SK-MEL-5 (cell line): ENCODE measurements at places on chromosomes 2 and 18.

GRCh38 chr2:97982621-97983020 lies 13.1 kb downstream of the TMEM131 start:
- no peak for DNase-seq

DNA sequence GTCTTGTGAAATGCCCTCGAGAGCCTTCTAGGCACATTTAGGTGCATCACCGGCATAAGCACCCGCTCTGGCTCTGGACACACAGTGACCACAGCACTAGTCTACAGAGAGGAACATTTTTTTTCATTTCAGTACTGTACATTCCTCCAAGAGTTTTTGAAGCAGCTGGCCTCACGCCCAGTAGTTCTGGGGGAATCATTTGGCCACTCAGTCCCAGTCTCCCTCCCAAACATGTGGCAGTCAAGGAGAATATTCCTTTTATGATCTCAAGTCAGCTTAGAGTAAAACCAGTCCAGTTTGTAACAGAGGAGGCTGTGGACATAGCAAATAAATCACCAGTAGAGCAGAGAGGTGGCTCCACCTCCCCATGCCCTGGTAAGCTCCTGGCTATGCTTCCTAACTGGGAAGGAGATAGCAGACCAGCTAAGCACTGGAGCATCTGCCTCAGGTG lies 48.1 kb downstream of the KCNE4 start:
- no peak for DNase-seq

GRCh38 chr18:62792016-62792415 lies 76.7 kb downstream of the PHLPP1 start:
- no peak for DNase-seq

GRCh38 chr2:238277695-238278094 lies 10.7 kb downstream of the PER2 start:
- DNase-seq = no peak

DNA sequence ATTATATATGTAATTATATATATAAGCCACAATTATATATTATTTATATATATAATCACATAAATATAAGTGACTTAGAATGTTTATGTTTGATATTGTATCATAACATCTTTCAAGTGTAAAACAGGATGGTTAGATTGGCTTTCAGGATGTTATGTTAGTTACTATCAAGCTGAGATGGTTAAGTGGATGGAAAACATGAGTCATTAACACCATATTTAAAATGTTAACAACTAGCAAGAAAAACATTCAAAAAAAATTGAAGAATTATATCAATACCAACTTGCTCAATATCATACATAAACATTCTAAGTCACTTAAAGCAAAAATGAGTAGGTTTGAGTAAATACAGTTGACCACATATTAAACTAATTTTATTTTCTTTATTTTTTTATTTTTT lies 21.8 kb upstream of the RAB27B start:
- DNase-seq = no peak

GRCh38 chr18:9581667-9582066 lies 32.7 kb downstream of the PPP4R1 start:
- no peak for DNase-seq

- no peak for DNase-seq
These were observed 25.5 kb upstream of the YWHAQ start for GRCh38 chr2:9656270-9656766.

DNA sequence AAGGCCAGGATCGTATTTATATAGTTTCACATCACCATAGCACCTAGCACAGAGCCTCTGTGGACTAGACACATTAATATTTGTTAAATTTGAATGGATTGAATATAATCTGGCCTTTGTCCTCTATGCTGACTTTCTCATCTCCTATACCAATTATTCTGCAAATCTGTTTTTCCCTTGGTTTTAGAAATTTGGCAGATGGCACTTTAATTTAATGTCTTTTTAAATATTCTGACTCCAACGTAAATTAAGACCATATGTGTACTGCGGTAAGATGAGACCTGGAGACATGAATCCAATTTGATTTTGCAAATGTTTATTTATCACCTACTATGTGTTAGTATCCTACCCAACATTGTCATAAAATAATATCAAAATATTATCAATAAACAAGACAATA lies 1281.9 kb upstream of the PIK3C3 start:
- DNase-seq = no peak

DNA sequence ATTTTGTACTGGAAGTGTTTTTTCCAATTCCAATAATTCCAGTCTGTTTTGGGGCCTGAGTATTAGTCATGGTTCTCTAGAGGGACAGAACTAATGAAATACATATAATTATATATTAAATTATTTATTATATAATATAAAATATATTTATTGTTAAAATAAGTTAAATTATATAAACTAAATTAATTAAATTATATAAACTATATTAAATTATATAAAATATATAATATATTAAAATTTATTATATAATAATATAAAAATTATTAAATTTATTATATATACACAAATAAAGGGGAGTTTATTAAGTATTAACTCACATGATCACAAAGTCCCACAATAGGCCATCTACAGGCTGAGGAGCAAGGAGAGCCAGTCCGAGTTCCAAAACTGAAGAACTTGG lies 253.4 kb upstream of the NETO1 start:
- no peak for DNase-seq

DNA sequence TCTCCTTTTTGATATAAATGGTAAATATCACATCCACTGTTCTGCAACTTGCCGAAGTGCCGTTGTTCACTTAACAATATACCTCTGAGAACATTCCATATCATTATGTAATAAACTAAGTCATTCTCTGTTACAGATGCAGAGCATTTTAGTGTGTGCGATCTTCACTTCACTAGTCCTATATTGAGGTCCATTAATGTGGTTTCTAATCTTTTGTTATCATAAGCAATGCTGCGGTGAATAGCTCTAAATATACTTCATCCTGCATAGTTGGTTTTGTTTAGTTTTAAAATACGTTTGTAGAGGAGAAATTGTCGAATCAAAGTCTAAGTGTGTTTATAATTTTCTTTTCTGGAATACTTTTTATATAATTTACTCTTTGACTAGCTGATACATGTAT lies 280.3 kb upstream of the TRIB2 start:
- DNase-seq = no peak

DNA sequence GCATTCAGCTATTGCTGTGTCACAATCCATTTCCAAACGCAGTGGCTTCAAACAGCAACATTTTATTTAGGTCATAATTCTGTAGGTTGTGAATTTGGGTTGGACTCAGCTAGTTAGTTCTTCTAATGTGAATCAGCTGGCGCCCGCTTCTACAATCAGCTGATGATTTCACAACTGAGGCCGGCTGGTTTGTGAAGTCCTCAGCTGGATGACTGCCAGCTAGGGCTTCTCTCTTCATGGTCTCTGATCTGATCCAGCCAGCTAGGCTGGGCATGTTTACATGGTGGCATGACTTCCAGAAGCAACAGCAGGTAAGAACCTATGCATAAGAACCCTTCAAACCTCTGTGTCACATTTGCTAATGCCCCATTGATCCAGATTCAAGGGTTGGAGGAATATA lies 172.0 kb downstream of the SLC4A10 start:
- DNase-seq = peak; percentile 18

GRCh38 chr18:34710934-34711333 lies 836 bp downstream of the DTNA start:
- DNase-seq = peak; percentile 21

GRCh38 chr18:26685438-26686157 lies 137.2 kb upstream of the KCTD1 start:
- peak; percentile 28 for DNase-seq

- no peak for DNase-seq
These were observed 43.0 kb downstream of the OSGEPL1 start for GRCh38 chr2:189719571-189719970.

DNA sequence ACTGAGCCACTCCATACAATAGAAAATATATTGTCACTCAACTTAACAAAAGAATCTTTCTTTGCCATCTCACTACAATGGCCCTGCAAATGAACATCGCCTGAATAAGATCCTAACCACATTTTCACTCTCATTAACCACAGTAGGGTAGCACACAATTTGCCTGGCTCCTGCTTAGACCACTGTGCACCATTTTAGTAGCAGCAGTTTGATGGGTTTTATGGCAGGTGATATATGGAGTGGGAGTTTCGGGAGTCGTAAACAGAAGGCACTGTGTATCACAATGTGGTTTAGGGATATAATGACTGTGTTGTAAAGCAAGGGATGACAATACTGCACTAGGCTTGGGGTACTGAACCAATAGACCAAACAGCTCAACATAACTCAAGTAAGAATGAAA lies 617.4 kb downstream of the BCL11A start:
- no peak for DNase-seq

- DNase-seq = no peak
These were observed 46.4 kb downstream of the ZNF804A start for GRCh38 chr2:184644685-184645084.

GRCh38 chr18:40962784-40963183 lies 992.2 kb upstream of the PIK3C3 start:
- no peak for DNase-seq

GRCh38 chr18:76208678-76209306 lies 286.2 kb downstream of the ZNF516 start:
- no peak for DNase-seq

- no peak for DNase-seq
These were observed 280.9 kb upstream of the SIX2 start for GRCh38 chr2:45289997-45290709.

- DNase-seq = no peak
These were observed 9.3 kb upstream of the CCBE1 start for GRCh38 chr18:59706499-59706898.

- DNase-seq = no peak
These were observed 84.7 kb downstream of the RBMS1 start for GRCh38 chr2:160408959-160409291.

DNA sequence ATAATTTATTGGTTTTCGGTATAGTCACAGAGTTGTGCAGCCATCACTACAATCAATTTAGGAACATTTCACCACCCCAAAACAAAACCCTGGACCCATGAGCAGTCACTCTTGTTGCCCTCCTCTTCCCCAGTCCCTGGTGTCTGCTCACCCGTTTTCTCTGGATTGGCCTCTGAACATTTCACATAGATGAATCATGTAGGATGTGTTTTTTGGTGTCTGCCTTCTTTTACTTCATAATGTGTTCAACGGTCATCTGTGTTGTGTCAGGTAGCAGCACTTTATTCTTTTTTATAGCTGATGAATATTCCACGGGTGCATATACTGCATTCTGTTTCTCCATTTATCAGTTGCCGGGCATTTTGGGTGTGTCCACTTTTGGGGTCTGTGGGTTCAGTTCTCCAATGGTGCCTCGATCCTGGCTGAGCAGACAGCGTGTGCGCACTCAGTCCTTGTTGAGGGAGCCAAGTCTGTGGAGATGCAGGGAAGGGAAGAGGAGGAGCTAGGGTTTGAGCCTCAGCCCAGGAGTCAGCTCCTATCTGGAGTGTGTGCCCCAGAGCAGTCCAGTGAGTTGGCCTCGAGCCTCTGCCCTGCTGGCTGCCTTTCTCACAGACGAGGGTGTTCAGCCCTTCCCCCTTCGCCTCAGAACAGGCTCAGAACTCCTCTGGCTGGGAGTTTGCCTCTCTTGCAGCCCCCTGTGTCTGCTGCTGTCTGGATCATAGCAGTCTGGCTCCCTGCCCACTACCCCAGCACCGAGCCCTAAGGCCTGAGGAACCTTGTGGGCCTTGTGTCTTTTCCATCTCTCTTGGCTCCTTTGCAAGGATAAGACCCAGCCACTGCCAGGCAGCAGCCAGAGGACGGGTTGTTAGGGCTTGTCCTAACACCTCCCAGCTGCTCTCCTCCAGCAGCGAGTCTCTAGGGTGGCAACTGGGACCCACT lies 18.0 kb downstream of the C2orf74 start:
- no peak for DNase-seq

GRCh38 chr2:227373389-227373788 lies 5.7 kb downstream of the TM4SF20 start:
- no peak for DNase-seq

DNA sequence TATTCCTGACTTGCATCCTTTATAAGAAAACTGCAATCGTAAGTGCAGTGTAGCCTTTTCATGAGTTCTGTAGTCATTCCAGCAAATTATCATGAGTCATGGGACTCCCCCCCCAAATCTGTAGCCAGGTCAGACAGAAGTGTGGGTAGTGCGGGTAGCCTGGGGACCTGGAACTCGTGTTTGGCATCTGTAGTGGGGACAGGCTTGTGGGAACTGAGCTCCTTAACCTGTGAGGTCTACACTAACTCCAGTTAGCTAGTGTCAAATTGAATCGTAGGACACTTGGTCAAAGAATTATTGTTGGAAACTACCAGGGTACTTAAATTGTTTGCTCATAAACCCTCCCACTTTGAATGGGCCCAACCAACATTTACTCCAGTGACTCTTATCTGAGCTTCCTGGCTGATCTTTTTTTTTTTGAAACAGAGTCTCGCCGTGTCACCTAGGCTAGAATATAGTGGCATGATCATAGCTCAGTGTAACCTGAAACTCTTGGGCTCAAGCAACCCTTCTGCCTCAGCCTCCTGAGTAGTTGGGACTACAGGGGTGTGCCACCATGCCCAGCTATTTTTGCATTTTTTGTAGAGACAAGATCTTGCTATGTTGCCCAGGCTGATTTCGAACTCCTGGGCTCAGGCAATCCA lies 12.4 kb downstream of the PFN4 start:
- no peak for DNase-seq

DNA sequence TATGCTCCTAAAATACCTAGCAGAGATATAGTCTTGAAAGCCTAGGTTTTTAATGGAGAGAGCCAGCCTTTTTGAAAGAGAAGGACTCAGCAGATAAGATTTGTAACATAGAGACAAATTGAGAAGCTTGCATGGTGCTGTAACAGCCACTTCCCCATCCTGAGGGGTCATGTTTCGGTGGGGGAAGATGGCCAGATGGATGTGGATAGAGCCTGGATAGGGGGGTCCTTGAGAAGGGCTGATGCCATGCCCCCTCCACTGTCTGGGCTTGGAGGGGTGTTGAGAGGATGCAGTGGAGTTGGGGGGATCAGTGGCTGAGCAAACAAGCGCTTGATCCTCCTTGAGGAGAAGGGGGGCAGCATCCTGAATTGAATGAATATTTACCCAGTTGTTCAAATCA lies 178.0 kb upstream of the HS6ST1 start:
- DNase-seq = no peak

DNA sequence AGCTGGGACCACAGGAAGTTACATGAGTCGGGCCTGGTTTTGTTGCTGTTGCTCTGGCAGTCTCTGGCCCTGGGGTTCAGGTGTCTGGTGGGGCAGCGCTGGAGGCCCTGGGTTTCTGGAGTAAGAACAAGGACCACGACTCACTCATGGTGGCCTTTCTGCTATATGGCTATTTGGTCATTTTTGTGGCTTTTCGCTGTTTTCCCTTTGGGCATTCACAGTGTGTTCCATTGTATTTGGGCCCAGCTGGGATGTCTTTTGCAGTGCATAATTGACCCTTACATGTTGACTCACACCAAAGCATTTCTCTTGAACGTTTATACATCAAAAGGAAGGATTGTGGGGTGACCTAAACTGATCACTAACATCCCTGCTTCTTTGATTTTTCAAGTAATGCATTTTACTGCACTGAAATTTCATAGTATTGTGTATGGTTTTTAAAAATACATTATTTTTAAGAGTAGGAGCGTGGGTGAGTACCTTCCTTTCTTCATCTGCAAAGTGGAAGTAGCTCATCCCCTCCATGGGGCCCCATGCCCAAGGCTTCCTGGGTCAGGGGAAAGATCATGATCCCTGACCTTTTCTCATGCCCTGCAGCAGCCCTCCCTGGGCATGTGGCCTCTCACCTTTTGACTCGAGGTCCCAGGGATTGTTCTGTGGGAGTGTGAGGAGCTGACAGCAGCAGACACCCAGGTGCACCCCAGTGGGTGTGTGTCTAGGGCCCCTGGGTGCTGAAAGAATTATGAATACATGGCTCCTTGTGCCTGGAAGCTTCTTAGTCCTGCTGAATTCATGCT lies 225.5 kb downstream of the AGAP1 start:
- no peak for DNase-seq
